ENCODE measurements at places on chromosomes 12 and 14. TPM values are rescaled to one million over a fixed set of nuclear protein-coding genes. Genes with fewer than 3 reads are reported as not detected.

REP15 gene
- total RNA-seq = 0.66 TPM

GLT8D2 gene
- 8.5 TPM for total RNA-seq

RNASE7 gene
- not detected for total RNA-seq

GRCh38 chr12:116319898-116320621, 42.6 kb upstream of the MED13L start:
- H3K27me3 ChIP-seq = no peaks in the 10 kb centered on the region
- no peaks in the 10 kb centered on the region for H3K4me1 ChIP-seq
- H3K4me3 ChIP-seq = no peak overlapping the region

DNA sequence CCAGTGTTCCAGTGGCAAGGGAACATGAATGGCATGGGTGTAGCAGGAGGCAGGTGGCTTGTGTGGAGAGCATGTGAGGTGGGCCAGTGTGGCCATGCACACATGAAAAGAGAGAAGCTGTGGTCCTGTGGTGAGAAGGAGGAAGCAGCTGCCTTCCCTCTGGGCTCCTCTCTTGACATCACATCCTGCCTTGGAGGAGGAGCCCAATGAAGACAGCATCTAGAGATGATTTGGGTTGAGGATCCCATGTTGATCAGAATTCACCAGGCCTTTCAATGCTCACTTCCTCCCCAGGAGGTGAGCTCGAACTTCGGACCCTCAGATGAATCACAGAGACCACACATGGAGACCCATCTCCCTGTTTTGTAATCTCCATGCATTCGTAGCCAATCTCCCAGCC, 82.6 kb downstream of the LRRC74A start:
- H3K4me3 ChIP-seq = no peak overlapping the region
- no peak overlapping the region for H3K27ac ChIP-seq
- no peak for DNase-seq
- no peaks in the 10 kb centered on the region for H3K36me3 ChIP-seq
- H3K4me1 ChIP-seq = no peaks in the 10 kb centered on the region

GRCh38 chr14:73392329-73393257, 65.8 kb downstream of the NUMB start:
- no peak for DNase-seq
- no peaks in the 10 kb centered on the region for H3K36me3 ChIP-seq
- H3K27ac ChIP-seq = no peak overlapping the region
- no peaks in the 10 kb centered on the region for H3K4me1 ChIP-seq

GRCh38 chr12:128365032-128365431, 98.1 kb downstream of the TMEM132C start:
- no peaks in the 10 kb centered on the region for H3K27me3 ChIP-seq
- no peak overlapping the region for H3K4me3 ChIP-seq
- no peaks in the 10 kb centered on the region for H3K36me3 ChIP-seq

- H3K36me3 ChIP-seq = no peaks in the 10 kb centered on the region
- no peak overlapping the region for H3K27ac ChIP-seq
- peaks cover 3% of the 10 kb centered on the region for H3K4me1 ChIP-seq
- DNase-seq = no peak
Measured at GRCh38 chr12:3772380-3772779, 19.5 kb upstream of the CRACR2A start.

DNA sequence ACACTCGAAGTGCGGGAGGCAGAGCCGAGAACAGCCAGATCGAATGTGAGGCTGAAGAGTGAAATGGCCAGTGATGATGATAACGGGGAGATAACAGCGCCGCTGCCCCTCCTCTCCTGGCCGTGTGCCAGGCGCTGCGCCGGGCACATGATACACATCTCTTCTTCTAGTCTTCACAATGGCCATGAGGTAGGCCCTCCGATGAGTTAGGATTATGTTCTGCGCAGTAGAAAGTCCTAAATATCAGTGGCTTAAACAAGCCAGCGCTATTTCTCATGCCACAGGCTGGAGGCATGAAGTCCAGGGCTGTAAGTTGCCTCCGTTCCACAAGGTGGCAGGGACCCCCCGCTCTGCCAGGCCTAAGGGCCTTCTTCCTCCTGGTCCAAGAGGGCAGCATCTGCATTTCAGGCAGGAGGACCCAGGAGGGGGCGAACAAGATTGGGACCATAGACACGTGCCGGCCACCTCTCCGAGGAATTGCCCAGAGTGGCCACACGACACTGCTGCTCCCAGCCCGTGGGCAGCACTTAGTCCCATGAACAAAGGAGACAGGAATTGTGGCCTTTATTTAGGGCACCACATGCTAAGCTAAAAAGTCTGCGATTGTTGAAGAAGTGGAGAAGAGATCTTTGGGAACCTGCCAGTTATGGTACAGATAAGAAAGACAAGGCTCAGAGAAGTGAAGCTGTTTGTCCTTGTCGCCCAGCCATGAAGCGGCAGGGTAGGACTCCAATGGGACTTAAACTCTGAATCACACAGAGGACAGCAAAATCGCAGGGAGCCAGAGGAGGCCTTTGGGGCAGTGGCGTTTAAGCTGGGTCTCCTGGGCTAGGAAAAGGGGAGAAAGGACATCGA, 10.9 kb upstream of the HVCN1 start:
- peak; percentile 43 for DNase-seq
- no peaks in the 10 kb centered on the region for H3K4me1 ChIP-seq
- no peak overlapping the region for H3K27ac ChIP-seq
- H3K27me3 ChIP-seq = no peaks in the 10 kb centered on the region
- no peak overlapping the region for H3K4me3 ChIP-seq
- H3K36me3 ChIP-seq = no peaks in the 10 kb centered on the region

- H3K4me3 ChIP-seq = no peak overlapping the region
- no peaks in the 10 kb centered on the region for H3K4me1 ChIP-seq
- H3K27ac ChIP-seq = no peak overlapping the region
- H3K27me3 ChIP-seq = no peaks in the 10 kb centered on the region
Measured at GRCh38 chr12:12158858-12159257, 88.1 kb downstream of the BCL2L14 start.

GRCh38 chr14:92638904-92639303, 109.5 kb downstream of the LGMN start:
- H3K36me3 ChIP-seq = no peaks in the 10 kb centered on the region
- no peak overlapping the region for H3K27ac ChIP-seq
- H3K4me1 ChIP-seq = no peaks in the 10 kb centered on the region
- H3K4me3 ChIP-seq = no peak overlapping the region
- H3K27me3 ChIP-seq = no peaks in the 10 kb centered on the region

Data from GM23338 (cell line).